ENCODE measurements at places on chromosomes 5 and 9.

DNA sequence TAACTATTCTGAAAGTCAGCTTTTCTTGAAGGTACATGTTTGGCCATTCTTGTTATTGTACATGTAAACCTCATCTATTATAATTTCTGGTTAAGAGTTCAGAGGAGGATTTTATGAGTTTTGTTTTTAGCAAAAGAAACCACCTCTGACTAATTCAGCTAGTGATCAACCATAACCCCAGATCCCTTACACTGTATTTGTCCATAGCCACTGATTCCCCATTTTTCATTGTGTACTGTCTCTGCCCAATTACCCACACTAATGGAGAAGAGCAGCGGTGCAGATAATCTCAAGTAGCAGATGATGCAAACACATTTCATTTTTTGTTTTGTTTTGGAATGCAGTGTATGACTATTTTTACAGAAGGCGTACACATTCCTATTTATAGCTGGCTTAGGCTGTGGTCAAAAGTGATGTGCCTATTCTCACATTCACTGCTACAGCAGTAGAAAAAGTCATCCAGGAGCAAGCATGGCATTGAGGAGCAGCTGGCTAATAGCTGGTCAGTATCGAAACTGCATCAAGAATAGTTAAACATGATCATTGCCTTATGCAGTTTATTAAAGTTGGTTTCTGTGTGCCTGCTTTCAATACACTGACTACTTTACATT lies 988.3 kb downstream of the DTWD2 start:
- no peak for DNase-seq

DNA sequence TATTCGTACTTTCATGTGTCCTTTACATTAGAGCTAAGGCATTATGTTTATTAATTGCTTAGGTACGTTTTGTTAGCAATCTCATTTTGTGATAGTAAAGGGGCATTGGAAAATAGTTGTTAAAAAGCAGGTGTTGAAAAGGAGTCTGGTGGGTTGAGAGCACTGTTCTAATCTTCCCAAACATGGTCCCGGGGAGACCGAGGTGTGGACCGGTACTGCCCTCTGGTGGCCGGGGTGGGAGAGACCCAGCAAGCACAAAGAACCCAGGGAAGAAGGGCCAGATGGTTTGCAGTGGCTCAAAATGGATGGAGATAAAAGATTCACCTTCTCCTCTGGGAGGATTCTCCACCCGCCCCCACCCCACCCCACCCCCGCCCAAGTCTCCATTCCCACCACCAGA lies 26.1 kb downstream of the IDNK start:
- peak; percentile 22 for DNase-seq

GRCh38 chr5:5039918-5040317 lies 100.2 kb upstream of the ADAMTS16 start:
- DNase-seq: no peak

- DNase-seq: peak; percentile 33
Observed at GRCh38 chr9:98823666-98824334, 16.3 kb downstream of the GALNT12 start.

GRCh38 chr5:10310066-10310779 lies 2.5 kb upstream of the CMBL start:
- DNase-seq: no peak

GRCh38 chr5:10580531-10581423 lies 16.9 kb downstream of the ANKRD33B start:
- DNase-seq: no peak

DNA sequence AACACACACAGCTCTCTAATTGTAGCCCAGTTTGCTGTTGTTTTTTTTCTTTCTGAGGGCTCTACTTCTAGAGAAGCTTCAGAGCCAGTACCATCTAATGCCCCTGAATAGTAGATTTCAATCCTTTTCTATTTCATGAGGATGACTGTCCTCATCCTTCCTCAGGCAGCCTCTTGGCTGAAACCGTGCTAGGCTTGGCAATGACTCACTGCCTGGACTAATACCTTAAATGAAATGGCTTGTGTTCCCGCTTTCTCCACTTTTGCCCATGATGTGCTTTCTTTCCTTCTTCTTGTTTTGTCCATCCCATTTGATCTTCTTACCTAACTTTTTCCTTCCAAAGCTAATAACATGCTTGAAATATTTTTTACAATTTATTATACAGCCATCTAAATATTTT lies 80.1 kb downstream of the ITGA1 start:
- DNase-seq: no peak

DNA sequence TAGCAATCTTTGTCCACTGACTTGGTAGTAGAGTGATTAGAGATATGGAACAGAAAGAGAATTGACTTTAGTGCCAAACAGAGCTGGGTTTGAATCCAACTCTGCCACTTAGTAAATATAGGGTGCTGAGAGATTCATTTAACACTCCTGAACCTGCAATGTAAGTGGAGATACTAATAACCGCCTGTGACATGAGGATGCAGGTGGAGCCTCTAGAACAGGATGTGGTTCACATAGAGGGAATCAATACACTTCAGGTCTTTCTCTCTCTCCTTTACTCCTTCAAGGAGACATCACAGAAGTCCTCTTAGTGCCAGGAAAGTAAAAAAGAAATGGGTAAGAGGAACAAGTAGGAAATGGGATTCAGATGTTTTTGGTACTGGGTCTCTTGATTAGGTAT lies 49.8 kb downstream of the TRPM3 start:
- DNase-seq: no peak

DNA sequence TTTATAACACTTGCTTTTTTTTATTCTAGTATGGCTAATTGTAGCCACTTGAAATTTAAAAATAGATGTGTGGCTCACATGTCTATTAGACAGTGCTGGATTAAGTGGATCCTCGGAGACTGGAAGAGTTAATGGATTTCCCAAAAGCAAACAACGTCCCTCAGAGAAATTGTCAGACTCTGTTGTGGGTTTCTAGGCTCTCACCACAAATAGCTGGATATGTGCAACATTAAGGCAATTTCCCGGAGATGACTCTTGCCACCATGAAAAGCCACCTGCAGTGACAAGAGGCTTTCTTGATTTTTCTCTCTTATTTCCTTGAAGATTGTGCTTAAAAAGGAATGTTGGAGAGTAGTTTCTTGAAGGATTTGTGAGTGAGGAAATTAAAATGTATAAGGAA lies 43.2 kb downstream of the TMEM167A start:
- no peak for DNase-seq

GRCh38 chr5:28156981-28157380 lies 1118.6 kb upstream of the CDH9 start:
- no peak for DNase-seq

GRCh38 chr5:116944183-116944582 lies 369.6 kb upstream of the SEMA6A start:
- no peak for DNase-seq

DNA sequence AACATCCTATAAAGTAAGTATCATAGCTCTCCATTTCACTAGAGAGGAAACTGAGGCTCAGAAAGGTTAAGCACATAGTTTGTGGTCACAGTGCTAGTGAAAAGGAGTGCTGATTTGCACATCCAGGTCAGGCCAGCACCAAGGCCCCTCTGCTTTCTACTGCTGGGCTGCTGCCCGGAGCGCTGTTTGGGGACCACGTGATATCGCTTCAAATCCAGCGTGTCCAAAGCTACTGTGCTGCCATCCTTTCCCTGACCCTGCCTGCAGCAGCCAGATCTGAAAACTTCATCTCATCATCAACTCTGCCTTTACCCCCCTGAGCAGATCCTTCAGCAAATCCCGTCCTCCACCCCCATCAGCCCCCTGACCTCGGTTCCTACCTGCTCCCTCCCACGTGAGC lies 40.7 kb upstream of the AKNA start:
- DNase-seq: no peak

DNA sequence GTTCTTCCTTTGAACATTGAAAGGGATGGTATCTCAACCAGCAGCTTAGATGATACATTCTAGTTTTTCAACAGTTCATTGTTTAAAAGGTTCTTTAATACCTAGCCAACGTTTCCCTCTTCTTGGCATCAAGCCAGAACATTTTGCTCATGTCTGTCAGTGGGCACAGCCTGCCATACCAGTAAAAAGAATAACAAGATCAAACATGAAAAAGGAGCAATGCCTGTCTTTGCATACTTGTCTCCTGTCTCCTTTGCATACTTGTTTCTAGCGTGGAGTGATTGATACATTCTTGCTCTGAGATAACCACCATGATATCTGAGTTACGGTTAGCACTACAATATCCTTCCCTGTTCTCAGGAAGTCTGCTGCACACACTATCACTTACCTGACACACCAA lies 248.6 kb upstream of the DAPK1 start:
- DNase-seq: no peak

DNA sequence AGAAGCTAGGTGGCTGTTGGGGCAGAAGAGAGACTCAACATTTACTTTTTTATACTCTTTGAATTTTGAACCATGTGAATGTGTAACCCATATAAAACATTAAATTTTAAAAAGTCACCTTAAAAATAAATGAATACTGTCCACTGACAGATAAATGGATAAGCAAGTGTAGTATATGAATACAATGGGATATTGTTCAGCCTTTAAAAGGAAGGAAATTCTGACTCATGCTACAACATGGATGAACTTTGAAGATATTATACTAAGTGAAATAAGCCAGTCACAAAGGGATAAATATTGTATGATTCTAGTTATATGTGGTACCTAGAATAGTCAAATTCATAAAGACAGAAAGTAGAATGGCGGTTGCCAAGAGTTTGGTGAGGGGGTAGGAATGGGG lies 113.9 kb downstream of the TMEM174 start:
- no peak for DNase-seq

GRCh38 chr5:151492729-151493128 lies 45.3 kb downstream of the SLC36A1 start:
- DNase-seq: no peak

- DNase-seq: peak; percentile 89
Observed at GRCh38 chr9:100111235-100111634, 12.2 kb downstream of the INVS start.

- no peak for DNase-seq
Observed at GRCh38 chr9:89418882-89419640, 78.9 kb downstream of the SEMA4D start.

- no peak for DNase-seq
Observed at GRCh38 chr9:136840140-136840876, 2.0 kb upstream of the AJM1 start.

GRCh38 chr5:95520206-95520605 lies 34.6 kb downstream of the SKIC3 start:
- DNase-seq: no peak

DNA sequence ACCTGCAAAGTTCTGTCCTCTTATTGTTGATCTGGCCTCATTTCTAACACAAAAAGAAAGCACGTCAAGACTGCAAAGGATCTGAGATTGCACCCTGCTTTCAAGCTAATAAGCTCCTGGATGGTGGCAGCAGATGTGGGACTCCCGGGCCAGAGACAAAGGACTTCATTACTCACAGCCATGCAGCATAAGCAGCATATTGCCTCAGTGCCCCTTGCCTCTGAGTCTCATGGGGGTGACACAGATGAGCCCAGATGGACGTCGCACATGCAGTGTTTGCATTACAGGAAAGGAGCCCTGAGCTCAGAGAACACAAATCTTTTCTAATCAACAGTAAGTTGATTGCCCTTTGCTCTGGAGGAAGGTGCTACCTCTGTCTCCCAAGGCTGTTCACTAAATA lies 105.0 kb downstream of the SLC28A3 start:
- no peak for DNase-seq

DNA sequence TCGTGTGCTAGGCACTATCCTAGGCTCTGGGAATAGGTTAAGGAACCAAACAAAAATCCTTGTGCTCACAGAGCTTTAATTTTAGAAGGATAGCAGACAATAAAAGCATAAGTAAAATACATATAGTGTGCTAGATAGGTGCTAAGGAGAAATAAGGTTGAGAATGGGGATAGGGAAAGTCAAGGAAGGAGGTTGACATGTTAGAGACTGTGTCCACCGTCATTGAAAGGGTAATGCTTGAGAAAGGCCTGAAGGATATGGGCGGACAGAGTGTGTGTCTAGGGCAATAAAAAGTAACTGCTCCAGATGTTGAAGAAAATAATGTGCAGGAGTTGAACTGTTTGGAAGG lies 482 bp upstream of the TDRD7 start:
- no peak for DNase-seq

DNA sequence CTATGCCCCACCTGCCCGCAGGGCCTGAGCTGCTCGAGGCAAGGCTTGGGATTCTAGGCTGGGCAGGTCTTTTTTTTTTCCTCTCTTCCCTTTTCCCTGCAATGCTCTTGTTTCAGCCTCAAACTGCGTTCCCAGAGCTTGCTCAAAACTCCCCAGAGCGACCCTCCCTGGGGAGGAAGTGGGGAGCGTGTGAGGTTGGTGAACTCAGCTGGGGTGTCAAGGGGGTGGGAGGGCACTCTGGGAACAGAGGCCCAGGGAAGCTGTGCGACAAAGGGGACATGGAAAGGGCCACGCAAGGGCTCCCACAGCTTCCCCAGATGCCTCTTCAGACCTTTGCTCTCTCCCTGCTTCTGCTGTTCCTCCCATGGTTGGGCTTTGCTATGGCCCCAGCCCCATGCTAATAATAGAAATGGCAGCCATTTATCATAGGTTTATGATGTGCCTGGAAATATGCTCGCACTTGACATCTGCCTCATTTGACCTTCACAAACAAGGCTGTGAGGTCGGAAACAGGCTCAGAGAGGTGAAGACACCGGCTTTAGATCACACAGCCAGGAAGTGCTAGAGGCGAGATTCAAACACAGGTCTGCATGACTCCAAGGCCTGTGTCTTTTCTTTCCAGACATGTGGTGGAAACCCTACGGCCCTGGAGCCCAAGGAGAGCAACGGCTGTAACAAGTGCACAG lies 40.9 kb upstream of the IL17B start:
- no peak for DNase-seq

- DNase-seq: no peak
Observed at GRCh38 chr5:131279204-131279603, 15.4 kb downstream of the CDC42SE2 start.

DNA sequence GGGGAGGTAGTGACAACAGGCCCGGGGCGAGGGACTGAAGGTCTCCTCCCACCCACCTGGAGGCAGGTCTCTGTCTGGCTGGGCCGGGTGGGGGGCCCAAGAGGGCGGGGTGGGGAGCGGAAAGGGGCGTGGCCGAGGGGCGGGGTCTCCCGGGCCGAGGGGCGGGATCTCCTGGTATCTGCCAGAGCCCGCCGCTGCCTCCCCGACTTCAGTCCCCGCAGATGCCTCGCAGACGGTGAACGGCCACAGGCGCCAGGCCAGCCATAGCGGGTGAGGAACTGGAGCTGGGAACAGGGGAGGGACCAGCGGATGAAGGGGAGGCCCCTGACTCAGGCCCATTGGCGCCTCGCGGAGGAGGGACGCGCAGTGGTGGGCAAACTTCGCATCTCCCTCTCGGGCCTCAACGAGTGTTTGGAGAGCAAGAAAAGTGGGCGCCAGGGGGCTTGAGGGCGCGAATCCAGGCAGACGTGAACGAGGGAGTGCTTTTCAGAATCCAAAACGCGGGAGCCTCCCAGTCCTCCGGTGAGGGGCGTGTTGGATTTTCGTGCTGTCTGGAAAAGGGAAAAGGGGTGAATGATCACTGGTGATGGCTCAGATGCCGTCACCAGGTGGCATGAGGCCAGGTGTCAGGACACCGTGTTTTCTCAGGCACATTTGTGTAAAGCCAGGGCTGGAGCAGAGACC lies at the start of gene ADGRD2:
Gene ADGRD2 (plus strand): TSS at position 211 of the 684 bp plus-strand sequence. CDS start 1,216 bp downstream, outside the sequence.
- DNase-seq: no peak

GRCh38 chr5:138725153-138725817 lies 27.9 kb upstream of the CTNNA1 start:
- no peak for DNase-seq

Measured in pons (tissue), 1 donor.